ENCODE measurements at places on chromosomes 12 and 14.
A peak's percentile ranks its signal among the peaks of the same experiment; 100 is the strongest.

- DNase-seq, result no peak
Observed at GRCh38 chr14:101511620-101512375, 49.5 kb upstream of the DIO3 start.

DNA sequence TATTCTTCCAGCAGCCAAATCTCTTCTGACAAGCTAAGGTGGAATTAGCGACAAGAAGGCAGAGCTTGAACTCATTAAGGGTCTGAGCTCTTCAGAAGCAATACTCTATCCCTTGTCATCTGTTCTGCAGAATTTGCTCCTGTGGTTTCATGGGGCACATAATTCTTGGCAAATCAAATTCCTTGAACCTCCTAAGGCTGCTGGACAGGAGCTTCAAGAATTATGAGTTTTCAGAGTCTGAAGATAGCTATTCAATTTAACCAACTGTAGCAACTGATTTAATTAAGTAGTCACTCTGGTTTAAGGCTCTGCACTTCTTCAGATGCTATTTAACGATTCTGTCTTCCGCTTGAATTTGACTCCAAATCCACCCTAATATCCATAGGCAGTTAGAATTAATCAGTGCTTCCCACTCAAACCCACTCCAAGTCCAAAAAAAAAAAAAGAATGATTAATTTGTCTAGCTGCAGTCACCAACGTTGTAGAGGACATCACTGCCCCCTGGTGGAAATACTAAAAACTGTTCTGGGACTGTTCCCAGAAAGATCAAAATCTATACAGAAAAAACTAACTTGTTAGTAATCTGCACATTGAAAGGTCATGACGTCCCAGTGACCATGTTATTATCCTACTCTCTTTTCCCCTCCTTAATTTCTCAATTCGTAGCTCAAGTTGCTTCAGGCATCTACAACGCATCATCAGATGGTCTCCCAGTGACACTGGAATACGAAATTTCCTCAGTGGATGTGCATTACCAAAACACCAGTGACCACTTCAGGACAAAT lies 169.9 kb downstream of the KIF21A start:
- DNase-seq, result peak; percentile 46

GRCh38 chr14:96587823-96588385 lies 85.7 kb downstream of the PAPOLA start:
- DNase-seq, result no peak

DNA sequence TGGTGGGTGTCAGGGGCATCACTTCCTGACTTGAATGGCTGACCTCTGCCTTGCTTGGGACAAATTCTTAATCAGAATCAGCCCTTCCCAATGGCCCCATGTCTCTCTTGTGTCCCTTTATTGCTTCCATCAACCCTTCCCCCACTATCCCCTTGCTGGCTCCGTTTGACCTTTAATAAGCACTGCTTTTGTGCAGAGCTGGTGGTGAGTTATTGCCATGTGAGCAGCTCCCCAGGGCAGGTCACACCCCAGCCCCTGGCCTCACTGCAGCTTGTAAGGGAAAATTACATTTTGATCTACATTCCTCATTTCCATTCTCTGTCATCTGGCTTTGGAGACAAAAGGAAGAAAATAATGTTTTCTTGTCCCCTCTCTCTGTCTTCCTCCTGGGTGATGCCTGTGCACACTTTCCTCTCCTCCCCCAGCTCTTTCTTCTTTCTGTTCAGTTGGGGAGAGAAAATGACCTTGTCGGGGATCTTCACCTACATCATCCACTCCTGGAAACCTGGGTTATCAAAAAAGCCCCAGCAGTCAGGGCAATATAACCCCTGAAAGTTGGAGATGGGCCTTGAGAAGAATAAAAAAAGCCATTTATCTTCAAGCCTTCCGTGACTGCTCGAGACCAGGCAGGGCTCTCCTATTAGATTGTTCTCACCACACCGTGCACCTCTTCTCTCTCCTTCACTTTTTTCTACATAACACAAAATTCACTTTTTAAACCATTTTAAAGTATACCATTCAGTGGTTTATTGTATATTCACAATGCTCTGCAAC lies 100.4 kb upstream of the SRRM4 start:
- no peak for DNase-seq

GRCh38 chr12:30902001-30902400 lies 24.5 kb upstream of the TSPAN11 start:
- no peak for DNase-seq

GRCh38 chr12:93242154-93242972 lies 135.4 kb upstream of the NUDT4 start:
- no peak for DNase-seq

- DNase-seq, result no peak
Observed at GRCh38 chr12:93712200-93712599, 35.0 kb downstream of the CRADD start.

DNA sequence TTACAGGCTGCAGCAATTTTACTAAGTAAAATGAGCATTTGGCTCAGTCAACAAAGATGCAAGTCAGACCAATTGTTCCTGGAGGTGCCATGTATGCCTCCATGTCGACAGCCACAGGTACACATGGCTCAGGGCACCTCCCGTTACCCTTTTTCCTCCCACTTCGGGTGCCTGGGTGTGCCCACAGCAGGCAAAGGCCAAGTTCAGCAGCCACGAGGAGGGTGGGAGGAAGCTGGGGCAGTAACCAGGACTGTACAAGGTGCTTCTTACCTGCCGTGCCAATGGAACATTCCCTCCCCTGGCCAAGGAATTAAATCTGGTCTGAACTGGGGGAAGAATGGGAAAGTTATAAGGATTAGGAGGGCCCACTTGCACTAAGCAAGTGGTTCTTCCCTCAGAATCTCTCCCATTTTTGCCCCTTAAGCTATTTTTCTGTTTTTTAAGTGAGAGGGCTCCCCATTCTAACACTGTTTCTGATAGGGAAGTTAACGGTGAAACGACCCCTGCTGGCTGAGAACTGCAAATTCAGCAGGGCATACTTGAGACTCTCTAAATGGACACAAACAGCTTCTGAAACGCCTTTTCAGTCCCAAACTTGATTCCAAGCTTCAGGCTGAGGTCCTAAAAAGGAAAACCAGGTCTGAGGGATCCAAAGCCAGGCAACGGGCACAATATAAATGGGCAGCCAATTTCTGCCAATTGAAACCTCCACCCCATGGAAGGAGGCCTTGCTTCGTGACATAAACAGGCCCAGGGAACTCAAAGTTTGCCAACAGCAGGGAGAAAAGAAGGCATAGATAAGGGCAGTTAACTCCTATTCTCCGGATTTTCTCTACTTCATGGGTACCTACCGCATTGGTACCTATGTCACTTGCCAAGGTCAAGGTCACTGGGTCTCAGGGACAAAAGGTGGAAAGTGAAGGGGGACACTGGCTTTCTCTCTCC lies 24.8 kb downstream of the CLECL1 start:
- DNase-seq, result peak; percentile 80

- peak; percentile 35 for DNase-seq
Observed at GRCh38 chr12:12612358-12612757, 682 bp downstream of the CREBL2 start.

DNA sequence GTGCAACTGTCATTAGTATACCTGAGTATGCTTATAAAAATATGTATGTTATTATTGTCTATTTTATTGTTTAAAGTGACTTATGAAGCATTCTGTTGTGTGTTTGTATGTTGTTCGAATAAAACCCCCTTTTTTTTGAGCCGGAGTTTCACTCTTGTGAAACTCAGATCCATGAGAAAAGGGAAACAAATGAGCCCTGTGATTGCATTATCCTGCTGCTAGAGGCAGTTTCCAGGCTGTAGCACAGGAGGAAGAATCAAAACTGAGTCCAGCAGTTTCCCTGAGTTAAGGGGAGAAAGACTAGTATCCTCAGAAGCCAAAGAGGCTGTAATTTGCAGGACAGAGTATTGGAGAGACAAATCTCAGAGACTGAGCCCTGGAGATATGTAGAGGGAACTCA lies 12.5 kb downstream of the SGPP1 start:
- no peak for DNase-seq

DNA sequence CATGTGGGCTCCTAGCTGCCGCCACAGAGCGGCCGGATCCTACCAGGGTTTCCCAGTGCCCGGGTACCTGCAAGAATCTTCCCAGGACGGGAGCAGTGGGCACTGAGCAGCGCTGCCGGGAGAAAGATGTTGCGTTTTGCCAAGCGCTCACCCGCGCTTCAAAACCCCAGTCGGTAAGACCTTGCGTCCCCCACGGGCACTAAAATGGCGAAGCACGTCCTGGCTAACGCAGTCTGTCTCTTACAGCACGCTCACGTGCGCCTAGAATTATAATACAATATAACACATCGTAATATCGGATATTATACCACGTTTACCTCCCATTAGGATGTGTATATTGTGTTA lies 35.1 kb upstream of the TBX5 start:
- DNase-seq, result no peak

DNA sequence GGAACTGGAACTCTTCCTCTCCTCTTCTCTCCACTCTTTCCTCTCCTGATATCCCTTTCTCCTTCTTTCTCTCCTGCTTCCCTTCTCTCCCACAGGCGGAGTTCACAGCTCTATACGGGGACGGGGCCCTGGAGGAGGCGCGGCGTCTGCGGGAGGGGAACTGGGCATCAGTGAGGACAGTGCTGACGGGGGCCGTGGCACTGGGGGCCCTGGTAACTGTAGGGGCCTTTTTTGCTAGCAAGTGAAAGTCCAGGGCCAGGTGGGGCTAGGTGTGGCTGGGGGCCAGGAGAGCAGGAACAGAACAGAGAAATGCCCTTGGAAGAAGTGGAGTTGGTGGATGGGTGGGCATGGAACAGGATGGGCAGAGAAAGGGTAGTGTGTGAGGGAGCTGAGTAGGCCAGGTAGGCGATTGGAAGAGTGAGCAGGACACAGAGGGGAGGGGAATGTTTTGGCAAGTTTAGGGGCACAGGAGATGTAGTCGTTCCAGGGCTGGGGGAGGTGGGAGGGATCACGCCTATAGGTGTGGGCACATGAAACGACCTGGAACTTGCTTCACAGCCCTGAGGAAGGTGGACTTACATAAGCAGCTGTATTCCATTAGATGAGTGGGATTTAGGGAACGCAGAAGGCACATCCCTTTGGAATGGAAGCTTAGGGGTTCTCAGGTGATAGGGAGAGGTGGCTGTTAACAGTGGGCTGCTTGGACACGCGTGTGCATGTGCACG lies 2.2 kb downstream of the BCL2L2 start:
- DNase-seq, result no peak

GRCh38 chr14:87184180-87184579 lies 808.8 kb downstream of the GALC start:
- no peak for DNase-seq

GRCh38 chr12:108561852-108562347 lies 496 bp upstream of the ISCU start:
- DNase-seq, result no peak

- DNase-seq, result no peak
Observed at GRCh38 chr14:76866456-76866855, 40.2 kb downstream of the LRRC74A start.

- DNase-seq, result no peak
Observed at GRCh38 chr14:81281332-81281731, 60.6 kb upstream of the GTF2A1 start.

DNA sequence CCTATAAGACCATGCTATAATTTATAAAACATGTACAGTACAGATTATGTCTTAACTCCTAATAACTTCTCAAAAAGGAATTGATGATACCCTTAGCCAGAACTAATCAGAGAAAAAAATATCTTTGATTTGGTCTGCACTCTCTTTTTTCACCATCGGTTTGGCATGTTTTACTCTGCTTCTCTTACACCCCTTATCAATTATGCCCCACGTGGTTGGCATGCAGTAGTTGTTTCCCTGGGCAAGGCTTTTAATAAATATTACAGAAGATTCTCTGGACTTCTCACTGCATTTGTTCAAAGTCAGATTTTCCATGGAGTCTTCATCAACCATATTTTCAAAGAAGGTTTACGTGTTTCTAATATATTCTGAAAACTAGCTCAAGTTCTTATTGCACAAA lies 167.4 kb upstream of the LRIG3 start:
- no peak for DNase-seq

DNA sequence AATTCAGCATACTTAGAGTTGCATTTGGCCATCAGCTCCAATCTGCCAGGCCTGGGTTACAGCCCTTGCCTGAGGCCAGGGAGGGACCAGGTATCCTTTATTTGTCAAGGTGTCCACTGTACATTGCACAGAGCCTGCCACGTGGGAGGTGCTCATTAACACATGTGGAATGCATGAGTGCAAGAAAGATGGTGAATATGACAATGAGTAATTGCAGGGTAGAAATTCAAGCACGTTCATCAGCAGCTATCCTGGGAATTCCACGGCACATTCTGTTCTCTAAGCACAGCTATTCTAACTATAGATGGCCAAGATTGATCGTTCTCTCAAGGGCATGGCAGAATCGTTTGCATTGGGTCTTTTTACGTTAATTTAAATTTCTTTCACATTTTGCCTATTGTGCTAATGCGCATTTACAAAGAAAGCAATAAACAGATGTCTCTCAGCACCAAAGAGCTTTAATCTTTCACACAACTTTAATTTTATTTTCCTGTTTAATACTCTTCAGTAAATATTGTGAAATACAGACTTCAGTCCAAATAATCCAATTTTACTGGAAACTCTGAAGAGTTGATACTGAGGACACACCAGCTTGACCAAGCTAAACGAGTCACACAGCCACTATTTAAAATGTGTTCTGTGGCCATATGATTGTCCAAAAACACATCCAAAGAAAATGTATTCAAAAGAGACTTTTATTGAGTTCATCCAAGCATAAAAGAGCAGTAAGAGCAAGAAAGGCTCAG lies 1025.7 kb upstream of the TMEM132C start:
- no peak for DNase-seq

DNA sequence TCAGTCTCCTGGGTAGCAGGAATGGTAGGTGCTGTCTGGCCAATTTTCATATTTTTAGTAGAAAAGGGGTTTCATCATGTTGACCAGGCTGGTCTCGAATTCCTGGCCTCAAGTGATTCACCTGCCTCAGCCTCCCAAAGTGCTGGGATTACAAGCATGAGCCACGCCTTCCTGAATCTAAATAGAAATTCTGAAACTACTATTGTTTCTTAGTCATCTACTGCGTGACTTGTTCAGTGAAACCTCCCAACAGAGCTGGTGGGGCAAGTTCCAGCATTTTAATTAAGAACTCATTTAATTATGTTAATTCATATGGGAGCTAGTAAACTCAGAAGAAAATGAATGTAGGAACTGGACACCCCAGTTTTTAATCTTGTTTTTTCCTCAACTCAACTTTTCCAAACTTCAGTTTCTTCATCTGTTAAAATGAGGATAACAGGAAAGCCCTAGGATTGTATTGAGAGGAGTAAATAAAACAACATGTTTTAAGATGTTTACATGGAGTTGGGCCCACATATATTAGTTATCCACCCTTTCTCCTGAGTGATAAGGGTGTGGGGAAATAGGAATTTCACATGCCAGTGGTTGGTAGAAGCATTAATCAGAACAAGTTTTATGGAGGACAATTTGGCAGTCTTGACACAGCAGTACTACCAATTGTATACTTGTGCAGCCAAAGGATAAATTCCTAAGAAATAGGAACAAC lies 335.8 kb upstream of the E2F7 start:
- DNase-seq, result no peak

DNA sequence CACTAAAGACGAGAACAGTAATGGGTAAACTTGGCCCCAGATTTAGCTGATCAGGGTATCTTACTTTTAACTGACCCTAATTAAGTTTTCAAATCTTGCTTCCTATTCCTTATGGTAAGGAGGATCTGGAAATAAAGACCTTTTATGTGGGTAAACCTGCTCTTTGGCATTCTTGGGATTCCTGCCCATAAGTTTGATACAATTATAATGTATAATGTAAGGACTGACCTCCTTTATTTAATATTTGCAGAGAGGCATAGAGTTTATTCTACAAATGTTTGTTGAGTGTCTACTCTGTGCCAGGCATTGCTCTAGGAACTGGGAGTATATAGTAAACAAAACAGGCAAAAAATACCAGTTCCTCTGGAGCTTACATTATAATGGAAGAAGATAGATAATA lies 4.4 kb upstream of the PRDM4 start:
- no peak for DNase-seq
